ENCODE measurements at places on chromosomes 7 and 10. TPM values are rescaled to one million over a fixed set of nuclear protein-coding genes. Genes with fewer than 3 reads are reported as not detected.

Gene CDK14
- total RNA-seq = 47.2 TPM

Gene NPFFR1
- not detected for total RNA-seq

Gene ASB13
- 23.5 TPM for total RNA-seq

Gene UCN3
- not detected for total RNA-seq

Gene VAX1
- not detected for total RNA-seq

Gene WDFY4
- 10.1 TPM for total RNA-seq

Gene CUBN
- 3.5 TPM for total RNA-seq

Gene PRPS1L1
- total RNA-seq = not detected

Gene DOCK1
- total RNA-seq = 46.0 TPM

Gene TMEM184A
- 0.16 TPM for total RNA-seq

Gene MYO1G
- 8.7 TPM for total RNA-seq

Gene CPN1
- not detected for total RNA-seq

Gene HERPUD2
- total RNA-seq = 25.9 TPM

Gene COBL
- 9.2 TPM for total RNA-seq

Gene PSD
- not detected for total RNA-seq

Gene IGFBP3
- total RNA-seq = 223 TPM

Gene ADAM22
- total RNA-seq = 2.3 TPM

Gene OR9A2
- not detected for total RNA-seq

DNA sequence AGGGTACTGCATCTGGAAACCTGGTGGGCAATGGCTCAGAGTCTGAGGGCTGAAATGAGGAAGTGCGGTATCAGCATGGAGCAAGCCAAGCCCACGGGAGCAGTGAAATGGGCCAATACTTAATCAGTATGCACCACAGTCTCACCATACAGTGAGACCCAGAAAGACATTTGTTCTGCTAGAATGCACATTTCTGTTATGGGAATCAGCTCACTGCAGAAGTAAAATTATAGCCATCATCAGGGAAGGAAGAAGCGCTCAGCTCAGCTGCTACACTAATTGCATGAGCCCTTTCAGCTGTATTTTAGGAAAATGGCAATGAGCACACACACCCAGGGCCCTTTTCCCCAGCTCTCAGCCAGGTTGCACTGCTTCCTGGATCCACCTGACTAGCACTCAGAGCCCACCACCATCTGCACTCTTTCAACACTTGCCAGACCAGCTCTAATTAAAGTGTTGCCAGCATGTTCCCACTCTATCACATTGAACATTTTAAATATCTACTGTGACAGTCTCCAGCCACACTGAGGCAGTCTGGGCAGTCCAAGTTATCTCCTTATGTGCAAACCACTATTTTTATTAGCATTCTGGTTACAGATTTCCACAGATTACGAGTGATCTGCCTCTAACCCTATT is 44.2 kb upstream of the PIK3AP1 start:
- no peak for DNase-seq

DNA sequence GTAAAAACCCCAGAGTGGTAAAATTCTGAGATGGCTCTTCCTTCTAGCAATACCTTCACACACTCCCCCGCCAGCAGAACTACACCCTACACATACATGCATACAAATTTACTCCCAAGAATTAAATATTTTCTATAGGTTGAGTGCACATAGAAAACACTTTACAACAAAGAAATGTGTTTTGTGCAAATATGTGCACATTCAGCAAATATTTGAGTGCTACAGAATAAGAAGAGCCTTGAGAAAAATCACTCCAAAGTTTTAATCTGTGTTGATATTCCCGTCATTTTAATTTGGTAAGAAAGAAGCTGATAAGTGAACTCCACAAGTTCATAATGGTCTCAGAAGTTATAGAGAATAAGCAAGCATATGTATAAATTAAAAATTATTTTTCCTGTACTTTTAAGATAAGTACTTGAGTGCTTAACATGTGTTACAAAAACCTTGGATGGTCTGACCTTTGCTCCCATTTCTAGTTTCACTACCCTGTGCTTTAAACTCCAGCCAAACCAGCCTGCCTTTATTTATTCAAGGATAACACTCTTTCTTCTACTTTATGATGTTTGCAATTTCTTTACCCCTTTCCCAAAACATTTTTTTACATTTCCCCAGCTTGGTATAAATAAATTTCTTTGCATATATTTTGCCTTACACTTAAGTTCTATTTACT is 733.5 kb upstream of the LRRTM3 start:
- DNase-seq = no peak

- DNase-seq = no peak
These were observed 719.1 kb downstream of the PCDH15 start for GRCh38 chr10:54081950-54082349.

- DNase-seq = no peak
These were observed 467.0 kb upstream of the AKR1E2 start for GRCh38 chr10:4359003-4359402.

GRCh38 chr10:47247148-47248059 is 52.6 kb upstream of the GDF10 start:
- peak; percentile 65 for DNase-seq

- DNase-seq = no peak
These were observed 55.4 kb upstream of the MET start for GRCh38 chr7:116616555-116617059.

DNA sequence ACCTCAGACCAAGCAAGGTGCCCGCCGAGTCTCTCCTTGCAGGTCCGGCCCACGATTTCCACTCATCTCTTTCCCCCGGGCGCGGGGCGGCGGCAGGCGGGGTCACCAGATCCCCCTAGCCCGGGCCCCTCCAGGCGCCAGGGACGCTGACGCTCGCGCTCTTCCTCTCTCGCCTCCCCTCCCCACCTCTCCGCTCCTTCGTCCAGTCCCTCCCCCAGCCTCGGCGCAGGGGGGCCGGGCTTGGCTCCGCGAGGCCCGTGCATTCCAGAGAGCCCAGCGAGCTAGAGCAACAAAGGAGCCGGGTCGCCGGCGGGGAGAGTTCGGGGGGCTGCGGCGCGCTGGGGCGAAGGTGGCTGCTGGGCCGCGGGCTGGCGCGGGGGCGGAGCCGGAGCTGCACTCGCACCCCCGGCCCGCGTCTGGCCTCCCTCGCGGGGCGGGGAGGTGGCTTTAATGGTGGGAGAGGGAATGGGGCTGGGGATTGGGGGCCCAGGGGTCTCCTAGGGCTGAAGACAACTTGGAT is at the start of gene SMO:
Gene SMO (plus strand): TSS at position 262 of the 520 bp plus-strand sequence. CDS start 519 bp downstream, outside the sequence.
- no peak for DNase-seq

GRCh38 chr7:14085901-14086300 is 96.4 kb upstream of the ETV1 start:
- DNase-seq = no peak

DNA sequence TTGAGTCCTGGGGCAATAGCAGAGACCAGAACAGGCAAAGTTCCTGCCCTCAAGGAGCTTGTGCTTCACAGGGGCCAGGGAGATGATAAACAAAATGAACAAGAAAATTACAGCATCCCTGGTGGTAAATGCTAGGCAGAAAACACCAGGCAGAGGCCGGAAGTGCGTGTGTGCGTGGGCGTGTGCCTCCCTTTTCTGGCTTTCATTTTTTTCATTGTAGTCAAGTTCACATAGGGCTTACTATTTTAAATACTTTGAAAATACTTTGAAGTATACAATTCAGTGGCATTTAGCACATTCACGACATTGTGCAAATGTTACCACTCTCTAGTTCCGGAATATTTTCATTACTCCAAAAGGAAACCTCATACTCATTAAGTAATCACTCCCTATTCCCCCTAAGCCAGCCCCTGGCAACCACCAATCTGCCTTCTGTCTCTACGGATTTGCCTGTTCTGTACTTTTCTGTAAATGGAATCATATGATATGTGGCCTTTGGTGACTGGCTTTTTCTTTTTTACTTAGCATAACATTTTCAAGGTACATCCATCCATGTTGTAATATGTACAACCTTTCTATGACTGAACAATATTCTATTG is 88.1 kb upstream of the PDCD4 start:
- no peak for DNase-seq

DNA sequence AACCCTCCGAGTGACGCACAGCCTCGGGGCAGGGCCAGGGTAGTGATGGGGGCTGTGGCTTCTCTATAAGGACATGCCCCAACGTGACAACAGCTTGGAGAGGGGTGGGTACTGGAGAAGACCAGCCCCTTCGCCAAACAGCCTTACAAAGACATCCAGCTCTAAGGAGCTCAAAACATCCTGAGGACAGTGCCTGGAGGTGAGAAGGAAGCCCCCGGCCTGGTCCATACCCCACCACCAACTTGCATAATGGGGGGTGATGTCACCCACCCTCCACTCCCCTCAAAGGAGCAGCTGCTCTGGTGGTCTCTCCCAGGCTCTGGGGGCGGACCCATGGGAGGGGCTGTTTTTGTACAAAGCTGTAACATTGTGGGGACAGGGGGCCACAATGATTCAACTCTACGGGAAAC is 15.1 kb downstream of the PRSS2 start:
- DNase-seq = no peak

- DNase-seq = peak; percentile 93
These were observed 1.0 kb downstream of the PRR15 start for GRCh38 chr7:29564496-29565223.

DNA sequence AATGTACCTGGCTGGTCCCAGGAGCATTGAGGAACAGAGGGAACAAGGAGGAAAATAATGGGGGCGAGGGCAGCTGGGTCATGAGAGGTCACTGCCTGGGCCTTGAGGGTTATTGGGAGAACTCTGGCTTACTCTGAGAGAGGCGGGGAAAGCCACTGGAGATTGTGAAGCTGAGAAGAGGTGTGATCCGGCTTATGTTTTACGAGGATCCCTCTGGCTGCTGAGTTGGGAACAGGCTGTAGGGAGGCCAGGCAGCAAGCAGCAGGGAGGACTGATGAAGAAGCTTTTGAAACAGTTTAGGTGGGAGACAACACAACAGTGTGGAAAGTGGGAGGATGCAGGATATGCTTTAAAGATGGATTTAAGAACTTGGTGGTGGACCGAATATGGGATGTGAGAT is 87.3 kb downstream of the FANK1 start:
- no peak for DNase-seq

DNA sequence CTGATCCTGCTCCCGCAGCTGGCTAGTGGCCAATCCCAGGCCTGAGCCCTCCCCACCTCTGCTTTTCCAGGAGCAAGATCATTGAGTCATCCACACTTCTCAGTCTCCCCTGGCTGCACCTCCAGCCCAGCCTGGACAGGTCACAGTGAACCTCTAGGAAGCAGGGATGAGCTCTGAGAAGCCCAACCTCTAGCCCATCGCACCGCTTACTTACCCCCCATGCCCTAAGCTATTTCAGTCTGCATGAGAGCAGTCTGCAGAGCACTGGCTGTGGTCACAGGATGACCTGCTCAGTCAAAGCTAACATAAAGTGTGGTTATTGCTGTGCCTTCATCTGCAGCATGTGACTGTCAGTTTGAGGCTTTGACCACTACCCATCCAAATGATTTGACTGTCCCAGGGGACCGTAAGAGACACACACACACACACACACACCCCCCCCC is 129.2 kb downstream of the SORBS1 start:
- no peak for DNase-seq

DNA sequence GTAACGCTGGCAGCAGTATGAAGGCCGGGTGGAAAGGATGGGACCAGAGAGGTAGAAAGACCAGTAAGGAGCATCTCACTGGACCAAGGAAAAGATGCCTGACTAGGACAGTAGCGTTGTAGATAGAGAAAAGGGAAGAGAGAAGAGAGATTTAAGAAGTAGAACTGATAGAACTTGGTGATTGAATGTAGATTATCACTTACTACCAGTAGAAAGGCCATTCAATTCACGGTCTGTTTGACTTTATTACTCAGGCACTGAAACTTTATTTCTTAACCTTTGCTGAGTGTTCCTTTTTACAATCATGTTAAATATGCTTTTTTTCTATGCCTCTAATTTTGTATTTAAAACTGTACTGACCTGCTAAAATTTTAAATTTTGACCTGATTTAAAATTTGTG is 12.2 kb downstream of the MCU start:
- DNase-seq = no peak

GRCh38 chr10:119327096-119327745 is 119.8 kb downstream of the GRK5 start:
- no peak for DNase-seq

DNA sequence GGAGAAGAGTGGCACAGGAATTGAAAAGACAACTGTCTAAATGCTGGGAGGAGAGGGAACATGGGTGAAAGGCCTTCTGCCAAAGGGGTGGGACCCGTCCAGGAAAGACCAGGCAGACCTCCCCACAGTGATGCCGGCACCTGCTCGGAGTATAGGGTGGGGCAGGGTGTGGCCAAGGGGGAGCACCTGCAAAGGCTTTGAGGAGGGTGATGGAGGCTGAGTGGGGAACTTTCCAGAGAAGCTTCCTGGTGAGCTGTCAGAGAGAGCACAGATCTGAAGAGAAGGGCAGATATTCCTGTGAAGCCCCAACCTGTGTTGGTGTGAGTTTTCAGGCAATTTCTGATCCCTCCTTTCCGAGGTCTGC is 263.4 kb upstream of the GRB10 start:
- no peak for DNase-seq

DNA sequence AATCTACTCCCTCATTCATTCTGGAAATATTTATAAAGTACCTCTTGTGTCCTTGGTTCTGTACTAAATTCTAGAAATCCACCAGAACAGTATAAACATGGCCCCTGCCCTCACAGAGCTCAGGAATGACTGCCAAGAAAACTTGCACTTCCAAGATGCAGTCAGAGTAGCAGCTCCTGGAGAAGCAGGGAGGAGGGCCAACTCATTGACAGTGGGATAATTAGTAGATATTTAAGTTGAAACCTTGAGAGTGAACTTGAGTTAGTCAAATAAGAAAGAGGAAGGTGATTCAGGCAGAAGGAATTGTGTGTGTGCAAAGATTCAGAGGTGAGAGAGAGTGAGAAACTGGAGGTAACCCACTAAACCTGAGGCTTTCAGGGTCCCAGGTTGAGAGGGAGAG is 182.2 kb upstream of the INHBA start:
- DNase-seq = no peak

- DNase-seq = no peak
These were observed 72.8 kb downstream of the PRKCQ start for GRCh38 chr10:6507311-6507710.
